ENCODE measurements at places on chromosomes 5 and 9.
A peak's percentile ranks its signal among the peaks of the same experiment; 100 is the strongest.

GRCh38 chr5:168578006-168578405 is 1.2 kb downstream of the PANK3 start:
- DNase-seq: no peak

DNA sequence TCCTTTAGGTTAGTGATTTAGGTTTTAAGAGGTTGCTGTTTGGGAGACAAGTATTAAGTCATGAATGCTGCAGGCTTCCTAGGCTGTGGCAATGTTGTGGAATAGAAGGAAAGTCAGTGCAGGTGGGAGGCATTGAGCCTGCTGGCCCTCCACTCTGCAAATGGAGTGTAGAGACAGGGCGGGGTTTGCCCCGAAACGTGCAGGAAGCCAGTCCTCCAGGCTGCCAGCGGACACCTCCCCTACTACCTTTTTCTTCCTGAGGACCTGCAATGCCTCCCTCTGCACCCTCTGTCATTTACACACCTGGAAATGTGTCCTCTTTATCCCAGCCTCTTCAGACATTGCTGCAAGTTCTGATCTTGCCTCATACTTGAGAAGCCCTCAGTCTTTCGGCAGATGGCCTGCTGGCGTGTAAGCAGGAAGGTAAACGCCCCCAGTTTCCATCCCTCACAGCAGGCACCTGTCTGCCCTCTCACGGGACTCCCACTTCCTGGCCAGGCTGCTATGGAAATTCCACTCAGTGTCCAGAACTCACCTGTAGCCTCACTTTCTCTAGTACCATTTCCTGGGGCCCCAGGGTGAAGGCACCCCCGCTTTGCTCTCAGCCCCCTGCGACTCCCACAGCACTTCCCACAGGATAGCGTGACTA is 81.6 kb upstream of the BOD1 start:
- no peak for DNase-seq

DNA sequence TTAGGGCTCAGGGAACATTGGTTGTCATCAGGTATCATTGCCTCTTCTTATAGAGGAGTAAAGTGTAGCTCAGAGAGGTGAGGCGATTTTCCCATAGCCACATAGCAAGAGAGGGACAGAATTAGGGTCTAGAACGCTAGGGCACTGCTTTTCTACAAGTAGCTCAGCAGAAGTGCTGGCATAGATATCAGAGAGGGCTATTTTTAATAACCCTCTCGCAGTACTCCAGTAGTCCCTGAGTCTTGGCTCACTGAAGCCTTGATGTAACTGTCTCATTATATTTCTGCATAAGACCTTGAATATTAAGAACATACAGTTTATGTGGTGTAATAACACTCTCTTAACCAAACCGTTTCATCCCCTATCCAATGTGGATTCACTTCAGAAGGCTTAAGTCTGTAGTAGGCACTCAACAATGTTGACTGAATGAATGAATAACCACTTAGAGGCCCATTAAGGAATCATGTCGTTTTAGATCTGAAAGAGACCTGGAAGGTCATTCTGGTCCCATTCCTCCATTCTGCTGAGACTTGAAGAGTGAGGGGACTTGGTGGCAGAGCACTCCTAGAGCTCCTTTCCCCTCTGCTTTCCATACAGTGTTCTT is 4.7 kb upstream of the FRMPD1 start:
- peak; percentile 66 for DNase-seq

DNA sequence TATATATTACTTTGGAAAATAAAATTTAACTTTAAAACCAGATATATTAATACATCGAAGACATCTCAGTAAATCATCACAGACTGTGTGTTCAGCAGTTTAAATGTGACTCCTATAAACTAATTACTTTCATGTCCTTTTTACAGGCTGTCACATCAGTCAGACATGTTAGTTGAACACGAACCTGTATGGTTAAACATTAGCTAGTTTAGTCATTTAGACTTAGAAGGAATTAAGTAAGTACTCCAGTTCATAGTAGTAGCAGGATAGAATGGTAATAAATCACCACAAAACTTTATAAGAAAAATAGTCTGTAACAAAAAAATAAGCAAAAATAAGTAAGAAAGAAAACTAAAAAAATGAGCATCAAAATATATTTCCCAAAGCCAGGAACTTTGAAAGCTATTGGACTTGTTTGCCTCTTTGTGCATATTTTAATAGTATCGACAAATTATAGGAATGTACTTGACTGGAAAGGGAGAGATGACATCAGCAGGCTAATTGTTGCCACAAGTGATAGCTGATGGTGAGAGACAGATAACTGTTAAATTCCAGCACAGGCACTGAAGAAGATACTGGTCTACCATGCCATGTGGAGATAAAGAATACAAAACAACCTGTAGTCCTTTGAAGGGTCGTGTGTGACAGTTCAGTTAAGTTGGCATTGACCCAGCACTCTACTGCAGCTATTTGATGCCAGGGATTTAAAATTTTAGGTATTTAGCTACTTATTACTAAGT is 83.9 kb downstream of the RIC1 start:
- DNase-seq: no peak

DNA sequence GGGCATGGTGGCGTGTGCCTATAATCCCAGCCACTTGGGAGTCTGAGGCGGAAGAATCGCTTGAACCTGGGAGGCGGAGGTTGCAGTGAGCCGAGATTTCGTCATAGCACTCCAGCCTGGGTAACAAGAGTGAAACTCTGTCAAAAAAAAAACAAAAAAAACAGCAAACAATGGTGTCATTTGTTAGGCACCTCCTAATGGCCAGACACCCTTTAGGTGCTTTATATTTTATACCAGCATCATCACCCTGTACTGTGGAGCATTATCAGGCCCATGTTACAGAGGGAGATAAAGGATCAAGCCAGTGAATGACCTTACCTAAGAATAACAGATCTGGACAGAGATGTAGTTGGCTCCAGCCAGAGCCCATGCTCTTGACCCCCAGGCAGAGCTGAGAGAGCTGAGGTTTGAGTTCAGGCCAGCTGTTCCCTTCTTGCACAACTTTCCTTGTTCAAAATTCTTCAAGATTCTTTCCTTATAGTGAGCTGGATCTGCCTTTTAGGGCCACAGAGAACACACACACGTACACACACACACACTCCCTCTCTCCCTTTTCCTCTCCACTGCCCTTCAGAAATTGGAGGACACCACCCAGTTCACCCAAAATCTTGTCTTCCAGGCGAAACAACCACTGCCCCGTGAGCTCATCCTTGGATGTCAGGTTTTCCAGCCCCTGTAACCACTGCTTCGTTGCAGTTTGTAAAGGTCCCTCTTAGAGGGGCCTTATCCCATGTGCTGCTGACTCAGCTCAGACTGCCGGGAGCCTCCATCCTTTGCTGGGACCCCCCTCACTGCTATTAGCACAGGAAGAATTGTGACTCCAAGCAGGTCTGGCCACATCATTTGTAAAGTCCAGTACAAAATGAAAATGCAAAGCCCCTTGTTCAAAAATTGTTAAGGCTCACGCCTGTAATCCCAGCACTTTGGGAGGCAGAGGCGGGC is 10.4 kb upstream of the PTGES start:
- no peak for DNase-seq

- peak; percentile 12 for DNase-seq
Observed at GRCh38 chr9:137682428-137683105, 63.8 kb downstream of the EHMT1 start.

GRCh38 chr5:15500325-15501001 is 483 bp downstream of the FBXL7 start:
- no peak for DNase-seq

GRCh38 chr5:35369965-35370790 is 139.9 kb upstream of the PRLR start:
- no peak for DNase-seq

- no peak for DNase-seq
Observed at GRCh38 chr5:133130387-133131118, 78.7 kb downstream of the HSPA4 start.

DNA sequence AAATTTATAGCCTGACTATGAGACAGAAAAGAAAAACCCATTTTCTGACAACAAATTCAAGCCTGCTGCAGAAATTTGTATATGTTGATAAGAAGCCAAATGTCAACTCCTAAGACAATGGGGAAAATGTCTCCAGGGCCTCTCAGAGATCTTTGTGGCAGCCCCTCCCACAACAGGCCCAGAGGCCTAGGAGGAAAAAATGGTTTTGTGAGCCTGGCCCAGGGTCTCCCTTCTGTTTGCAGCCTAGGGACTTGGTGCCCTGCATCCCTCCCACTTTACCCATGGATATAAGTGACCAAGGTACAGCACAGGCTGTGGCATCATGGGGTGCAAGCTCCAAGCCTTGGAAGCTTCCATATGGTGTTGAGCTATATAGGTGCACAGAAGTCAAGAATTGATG is 740.2 kb downstream of the SEMA5A start:
- DNase-seq: no peak

DNA sequence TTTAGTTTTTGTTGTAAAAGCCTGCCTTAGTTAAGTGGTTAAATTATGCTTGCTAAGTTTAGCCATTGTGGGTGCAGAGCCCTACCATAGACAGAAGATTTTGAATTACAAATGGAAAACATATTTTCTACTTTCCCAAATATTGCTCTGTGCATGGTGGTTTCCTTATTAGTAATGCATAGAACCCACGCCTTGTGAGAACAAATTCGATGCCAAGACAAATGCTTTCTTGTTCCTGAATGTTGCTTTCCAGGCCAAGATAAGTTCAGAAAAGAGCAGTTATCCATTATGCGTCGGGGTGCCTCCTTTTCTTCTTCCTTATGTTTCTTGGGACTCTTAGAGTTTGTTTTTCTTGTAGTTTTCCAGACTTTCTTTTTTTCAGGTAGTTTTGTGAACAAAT is 31.0 kb upstream of the GARNL3 start:
- no peak for DNase-seq

- no peak for DNase-seq
Observed at GRCh38 chr5:60102961-60103693, 209.6 kb upstream of the PDE4D start.

- no peak for DNase-seq
Observed at GRCh38 chr5:125134216-125135081, 388.0 kb upstream of the ZNF608 start.

DNA sequence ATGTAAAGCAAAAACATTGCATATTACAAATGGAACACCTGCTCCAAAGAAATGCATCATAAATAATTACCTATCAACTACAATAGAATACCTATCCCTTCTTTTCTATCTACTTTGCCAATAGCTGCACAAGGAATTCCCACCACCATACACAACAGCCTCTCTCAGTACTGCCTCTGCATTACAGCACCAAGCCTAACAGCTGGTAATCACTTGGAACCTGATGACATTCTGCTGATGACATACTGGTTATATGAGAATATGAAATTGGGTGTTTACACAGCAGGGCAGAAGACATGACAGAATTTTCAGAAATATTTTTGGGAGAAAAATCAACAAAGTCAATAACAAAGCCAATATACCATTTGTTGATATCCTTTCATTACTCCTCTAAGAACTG is 43.2 kb downstream of the PSMB7 start:
- no peak for DNase-seq

DNA sequence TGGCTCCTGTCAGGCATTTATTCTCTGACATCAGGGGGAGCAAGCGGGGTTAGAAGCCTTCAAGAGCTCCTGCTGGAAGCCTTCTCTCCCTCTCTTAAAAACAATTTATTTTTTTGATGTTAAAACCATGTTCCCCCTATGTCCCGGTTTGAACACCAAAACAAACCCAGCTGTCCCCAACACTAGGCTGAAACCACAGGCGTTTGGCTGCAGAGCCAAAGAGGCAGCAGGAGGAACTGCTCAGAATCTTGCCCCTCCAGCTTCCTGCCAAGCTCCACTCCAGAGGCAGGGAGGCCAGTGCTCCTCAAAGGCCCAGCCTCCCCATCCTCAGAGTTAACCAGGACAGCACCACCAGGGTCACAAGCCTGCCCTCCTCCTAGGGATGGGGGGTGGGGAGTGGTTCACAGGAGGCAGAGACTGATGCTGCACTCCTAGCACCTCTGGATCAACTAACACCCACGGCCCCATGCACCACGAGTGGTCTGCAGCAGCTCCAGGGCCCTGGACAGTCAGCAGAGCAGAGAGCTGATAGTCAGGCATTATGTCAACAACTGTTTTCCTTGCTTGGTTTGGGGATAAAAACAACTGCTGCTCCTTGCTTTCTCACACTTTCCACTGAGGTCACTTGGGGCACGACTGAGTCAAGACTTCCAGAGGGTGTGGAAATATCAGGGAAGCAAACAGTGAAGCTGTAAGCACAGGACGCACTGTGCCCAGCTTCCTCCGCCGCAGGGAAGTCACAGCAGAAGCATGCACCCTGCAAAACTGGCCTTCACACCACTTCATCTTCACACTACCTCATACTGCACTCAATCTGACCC is 96.5 kb upstream of the ADRA1B start:
- no peak for DNase-seq

- DNase-seq: no peak
Observed at GRCh38 chr9:126117631-126118030, 209.0 kb upstream of the MVB12B start.

DNA sequence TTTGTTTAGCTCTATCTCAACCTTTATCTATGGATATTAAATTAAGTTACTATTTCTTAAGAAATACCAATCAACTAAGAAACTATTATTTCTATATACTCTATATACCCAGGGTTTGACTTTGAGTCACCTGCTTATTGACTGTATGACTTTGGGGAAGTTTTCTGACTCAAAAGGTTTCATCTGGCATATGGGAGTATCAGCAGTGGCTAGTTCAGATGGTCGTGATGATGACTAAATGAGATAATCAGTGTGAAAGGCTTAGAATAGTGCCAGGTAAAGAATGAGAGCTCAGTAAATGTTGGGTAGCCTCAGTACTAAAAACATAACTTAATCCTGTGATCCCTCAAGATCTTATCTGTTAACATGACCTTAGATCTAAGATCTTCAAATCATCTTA is 179.7 kb upstream of the ISL1 start:
- no peak for DNase-seq
